ENCODE measurements at places on chromosomes 12 and 14.

GRCh38 chr12:68276402-68276930 is 23.1 kb upstream of the IL22 start:
- DNase-seq = no peak

DNA sequence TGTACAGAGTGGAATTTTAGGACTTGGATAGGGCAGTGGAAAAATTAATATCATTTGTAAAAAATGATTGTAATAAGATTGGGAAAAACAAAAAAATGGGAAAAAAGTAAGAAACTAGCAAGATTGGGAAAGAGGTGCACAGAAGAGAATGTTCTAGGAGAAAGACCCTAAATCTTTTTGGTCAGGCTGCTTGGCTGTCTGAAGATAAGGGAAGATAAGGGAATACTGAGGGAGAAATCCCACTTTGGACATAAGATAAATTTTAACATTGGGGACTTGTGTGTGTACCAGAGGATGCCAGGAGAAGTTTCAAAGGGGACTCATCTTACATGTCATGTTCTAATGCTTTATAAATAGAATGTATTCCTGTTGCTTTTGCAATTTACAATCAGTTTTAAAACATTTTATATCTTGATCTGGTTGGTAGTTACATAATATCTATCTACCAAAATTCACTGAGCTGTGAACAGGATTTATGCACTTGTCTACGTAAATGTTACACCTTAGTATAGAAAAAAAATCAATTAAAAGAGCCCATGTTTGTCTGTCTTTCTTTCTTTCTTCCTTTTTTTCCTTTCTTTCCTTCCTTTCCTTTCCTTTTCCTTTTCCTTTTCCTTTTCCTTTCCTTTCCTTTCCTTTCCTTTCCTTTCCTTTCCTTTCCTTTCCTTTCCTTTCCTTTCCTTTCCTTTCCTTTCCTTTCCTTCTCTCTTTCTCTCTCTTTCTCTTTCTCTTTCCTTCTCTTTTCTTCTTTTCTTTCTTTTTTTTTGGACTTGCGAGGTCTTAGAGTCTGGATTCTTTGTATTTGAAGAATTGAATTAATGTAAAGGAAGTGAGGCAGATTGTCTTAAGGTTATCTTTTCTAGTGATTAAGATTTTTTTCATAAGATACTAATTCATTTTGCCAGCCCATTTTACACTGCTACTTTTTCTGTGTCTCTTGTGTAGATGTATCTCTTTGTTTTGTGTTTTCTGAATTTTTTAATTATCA is 66.1 kb downstream of the KTN1 start:
- DNase-seq = no peak

DNA sequence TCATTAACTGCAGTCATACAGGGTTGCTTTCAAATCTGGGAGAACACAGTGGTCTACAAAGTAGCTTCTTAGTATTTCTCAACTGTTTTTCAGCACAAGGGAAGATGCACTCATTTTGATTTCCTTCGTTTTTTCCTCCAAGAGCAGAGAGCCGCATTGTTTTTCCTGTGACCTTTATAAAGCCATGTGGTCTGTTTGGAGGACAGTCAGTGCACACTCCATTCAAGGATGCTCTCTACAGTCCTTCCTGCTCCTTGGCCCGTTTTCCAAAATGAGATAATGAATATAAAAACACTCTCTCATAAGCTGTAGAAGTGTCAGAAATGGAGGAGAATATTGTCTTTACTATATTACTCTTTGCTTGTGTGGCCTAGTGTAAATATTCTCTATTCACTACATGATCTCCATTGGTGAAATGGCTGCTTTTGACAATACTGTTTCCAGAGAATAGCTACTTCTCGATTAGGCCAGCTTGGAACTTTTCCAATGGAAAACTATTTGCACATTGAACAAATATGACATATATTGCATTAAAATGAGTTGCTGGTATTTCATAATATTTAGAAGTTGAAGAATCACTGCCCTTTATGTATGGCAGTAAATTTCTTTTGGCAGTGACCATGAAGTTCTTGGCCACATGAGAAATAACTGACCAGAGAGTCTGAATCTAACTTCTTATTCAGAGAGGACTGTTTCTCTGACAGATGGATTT is 393.1 kb upstream of the RGS6 start:
- DNase-seq = no peak

DNA sequence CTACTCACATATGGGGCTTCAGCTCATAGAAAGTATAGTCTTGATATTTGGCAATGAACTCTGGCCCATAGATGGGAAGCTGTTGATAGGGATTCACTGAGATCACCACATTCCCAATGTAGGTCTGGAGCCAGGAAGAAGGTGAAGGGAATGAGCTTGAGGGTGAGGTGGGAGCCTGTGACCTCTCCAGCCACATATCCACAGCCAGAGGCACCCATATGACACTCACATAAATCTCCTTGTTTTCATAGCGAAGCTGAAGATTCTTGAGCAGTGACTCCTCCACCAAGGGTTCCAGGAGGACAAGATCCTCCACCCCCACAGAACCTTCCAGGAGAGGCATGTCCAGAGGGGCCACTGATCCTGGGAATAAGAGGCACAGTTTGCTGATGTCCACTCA is 1.9 kb downstream of the MYO1A start:
- DNase-seq = no peak

DNA sequence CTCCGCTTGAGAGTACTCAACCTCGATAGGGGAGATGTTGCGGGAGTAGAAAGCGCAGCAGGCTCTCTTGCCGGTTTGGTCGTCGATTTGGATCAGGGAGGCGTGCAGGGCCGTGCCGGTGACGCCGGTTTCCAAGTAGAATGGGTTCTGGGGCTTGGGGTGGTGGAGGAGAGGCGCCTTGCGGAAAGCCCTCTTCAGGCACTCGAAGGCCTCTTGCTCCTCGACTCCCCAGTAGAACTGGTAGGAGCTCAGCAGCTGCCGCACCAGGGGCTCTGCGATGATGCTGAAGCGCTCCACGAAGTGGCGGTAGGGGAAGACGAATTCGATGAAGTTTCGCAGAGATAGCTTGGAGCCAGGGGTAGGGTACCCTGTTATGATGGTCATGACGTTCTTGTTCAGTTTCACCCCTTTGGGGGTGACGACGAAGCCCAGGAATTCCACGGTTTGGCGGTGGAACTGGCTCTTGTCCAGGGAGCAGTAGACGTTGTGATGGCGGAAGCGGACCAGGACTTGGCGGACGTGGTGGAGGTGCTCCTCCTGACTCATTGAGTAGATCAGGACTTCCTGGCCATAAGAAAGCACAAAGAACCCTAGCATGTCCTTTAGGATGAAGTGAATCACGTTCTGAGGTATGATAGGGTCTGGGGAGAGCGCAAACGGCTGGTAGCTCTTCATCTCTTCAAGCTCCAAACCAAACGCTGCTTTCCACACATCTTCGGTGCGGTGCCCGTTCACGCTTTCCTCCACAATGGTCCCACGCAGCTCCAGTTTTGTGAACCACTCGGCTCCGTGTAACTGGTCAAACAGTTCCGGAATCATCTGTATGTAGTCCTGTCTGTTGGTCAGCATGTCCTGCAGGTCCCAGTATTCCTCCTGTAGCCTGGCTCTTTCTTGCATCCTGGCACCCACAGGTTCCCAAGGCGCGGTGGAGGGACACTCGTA is 21.2 kb downstream of the RTL1 start:
- no peak for DNase-seq

- DNase-seq = no peak
Measured at GRCh38 chr14:48703728-48704467, 882.3 kb downstream of the RPS29 start.

- DNase-seq = no peak
Measured at GRCh38 chr14:68361231-68361630, 431.6 kb downstream of the ZFP36L1 start.

DNA sequence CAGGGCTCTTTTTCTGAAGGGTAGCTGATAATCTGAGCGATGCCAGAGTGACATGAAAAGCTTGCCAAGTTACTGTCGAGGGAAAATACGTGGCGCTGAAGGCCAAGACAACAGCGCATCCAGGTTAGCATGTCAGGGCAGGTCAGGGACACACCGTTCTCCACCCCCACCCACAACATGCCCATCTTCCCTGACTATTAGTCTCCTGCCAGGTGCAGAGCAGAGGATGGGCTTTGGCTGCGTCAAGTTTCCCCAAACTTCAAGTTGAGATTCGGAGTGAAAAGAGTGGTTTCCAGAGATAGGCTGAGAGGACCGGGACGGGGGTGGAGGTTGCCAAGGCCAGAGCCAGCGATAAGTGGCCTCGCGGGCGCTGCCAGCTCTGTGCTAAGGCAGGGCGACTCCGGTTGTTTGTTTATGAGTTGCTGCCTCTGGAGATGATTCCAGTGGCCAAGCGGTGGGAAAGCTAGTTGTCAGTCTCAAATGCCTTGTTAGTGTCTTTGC is 1.7 kb downstream of the TRHDE start:
- DNase-seq = no peak

- DNase-seq = no peak
Measured at GRCh38 chr12:112091563-112091962, 17.0 kb downstream of the NAA25 start.

DNA sequence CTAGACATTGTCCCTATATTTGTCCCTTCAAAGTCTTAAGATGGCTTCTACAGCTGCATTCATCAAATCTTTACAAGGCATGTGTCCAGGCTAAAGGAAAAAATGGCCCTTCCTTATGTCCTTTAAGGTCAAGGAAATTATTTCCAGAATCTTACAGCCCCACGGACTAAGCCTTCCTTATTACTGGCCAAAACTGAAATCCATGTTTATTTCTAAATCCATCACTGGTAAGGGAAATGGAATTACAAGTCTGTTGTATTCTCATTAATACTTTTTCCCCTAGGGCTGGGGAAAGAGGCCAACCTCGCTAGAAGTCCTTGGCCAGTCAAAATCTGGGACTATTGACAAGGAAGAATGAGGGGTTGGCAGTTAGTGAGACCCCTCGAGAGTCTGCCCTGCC is 252.5 kb downstream of the TMEM132C start:
- DNase-seq = no peak

DNA sequence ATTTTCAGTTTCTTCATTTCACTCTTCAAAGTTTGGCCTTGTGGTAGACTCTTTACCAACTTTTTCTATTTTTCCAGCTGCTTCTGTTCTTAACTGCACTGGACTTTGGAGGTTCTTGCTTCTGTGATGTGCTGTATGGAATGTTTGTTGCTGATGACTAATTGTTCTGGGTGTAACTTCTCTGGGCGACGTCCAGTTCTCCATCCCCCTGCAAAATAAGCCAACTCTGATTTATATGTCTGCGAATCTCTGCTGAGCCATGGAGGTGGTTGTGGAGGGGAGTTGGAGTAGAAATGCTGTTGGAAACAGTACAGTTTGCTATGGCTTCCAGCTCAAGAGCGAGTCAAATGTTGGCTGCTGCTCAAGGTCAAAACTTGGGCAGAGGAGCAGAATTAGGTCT is 113.9 kb upstream of the DYRK2 start:
- DNase-seq = no peak

- no peak for DNase-seq
Measured at GRCh38 chr14:100345711-100346110, 22.6 kb downstream of the SLC25A47 start.

DNA sequence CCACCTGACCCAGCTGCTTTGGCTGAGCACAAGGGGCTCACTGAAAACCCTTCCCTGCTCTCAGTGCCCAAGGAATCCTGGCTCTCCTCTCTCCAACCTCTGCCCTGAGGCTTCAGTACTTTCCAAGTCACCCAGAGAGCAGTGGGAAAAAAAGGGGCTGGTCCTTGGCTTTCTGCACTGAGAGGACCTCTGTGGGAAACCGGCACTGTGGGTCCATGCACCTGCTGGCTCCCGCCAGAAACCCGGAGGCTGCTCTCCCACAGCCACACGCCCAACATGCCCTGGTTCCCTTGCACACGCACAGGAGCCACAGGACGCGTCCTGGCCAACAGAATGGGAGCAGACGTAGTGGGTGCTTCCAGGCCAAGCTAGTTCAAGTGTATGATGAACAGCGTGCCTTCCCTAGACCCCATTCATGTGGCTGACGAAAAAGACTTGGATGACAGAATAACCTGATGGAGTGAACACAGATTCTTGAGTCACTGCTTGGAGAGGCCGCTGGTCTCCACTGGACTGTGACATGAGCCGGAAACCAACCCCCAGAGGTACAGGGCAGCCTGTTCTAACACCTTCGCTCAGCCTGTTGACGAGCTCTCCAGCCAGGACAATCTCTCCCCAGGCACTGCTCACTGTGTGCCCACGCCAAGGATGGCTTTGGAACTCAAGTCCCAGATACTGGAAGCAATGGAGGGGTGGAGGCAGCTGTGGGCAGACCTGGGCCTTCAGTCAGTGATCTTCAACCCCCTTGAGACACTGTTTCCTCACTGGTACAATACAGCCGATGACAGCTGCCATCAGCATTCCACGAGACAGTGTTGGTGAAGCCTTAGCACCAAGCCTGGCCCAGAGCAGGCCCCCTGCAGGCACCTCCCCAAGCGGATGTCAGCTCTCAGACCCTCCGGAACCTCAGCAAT is 87.7 kb downstream of the ITPK1 start:
- DNase-seq = no peak

- no peak for DNase-seq
Measured at GRCh38 chr14:31395572-31396205, 24.7 kb downstream of the HEATR5A start.

- DNase-seq = no peak
Measured at GRCh38 chr14:101736071-101736470, 25.4 kb upstream of the PPP2R5C start.

DNA sequence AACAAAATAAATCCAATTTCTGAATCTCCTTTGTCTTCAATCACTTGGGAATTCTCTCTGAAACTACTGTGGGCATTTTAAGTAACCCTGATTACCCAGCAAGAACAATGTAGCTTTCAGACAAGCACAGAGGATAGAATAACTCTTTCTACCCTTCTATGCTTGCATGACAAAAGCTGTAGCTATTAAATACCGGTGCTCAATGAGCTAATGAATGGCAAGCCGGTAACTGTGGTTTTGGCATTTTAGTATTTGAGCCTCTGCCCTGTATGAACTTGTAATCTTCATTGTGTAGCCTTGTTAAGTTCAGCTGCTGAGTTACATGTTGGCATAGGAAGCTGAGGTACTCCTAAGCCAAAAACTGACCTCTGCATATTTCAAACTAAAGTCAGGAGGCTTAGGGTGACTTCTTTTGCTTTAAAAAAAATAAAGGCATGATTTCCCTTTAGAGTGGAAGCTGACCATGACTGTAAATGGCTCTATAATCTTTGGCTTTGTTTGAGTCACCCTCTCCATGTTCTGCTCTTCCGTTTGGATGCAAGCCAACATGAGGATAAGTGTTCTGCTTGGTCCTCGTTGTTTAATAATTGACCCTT is 171.0 kb upstream of the HIF1A start:
- DNase-seq = no peak

DNA sequence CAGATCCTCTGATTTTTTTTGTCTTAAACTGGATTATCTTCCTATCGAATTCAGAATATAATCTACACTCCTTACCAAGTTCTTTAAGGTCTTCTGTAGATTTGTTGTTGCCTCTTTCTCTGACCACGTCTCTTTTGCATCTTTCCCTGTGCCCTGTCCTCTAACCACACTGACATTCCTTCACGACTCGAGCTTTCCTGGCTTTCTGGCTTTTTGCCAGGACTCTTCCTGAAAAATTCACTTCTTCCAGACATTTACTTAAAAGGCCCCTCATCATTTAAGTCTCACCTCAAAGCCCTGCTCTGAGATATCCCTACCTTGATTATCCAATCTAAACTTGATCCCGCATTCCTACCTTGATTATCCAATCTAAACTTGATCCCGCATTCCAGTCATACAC is 422.3 kb upstream of the DCN start:
- no peak for DNase-seq
